T-helper 2 cell treated with Interferon-gamma antibody and Interleukin-4, amounts not matched to agents 100 ng/mL and 5 ng/mL, for 36 hours (primary cell): ENCODE measurements at places on chromosomes 5 and 9. TPM values are rescaled to one million over a fixed set of nuclear protein-coding genes. Genes with fewer than 3 reads are reported as not detected.

The CLTB gene
- total RNA-seq: 63.9 and 71.9 TPM in 2 replicates

The NRG2 gene
- total RNA-seq: not detected in 2 replicates

The C9orf50 gene
- not detected in 2 replicates for total RNA-seq

The SPATA31C1 gene
- total RNA-seq: not detected in 2 replicates

The MARCOL gene
- not detected in 2 replicates for total RNA-seq
